ENCODE measurements at places on chromosomes 3 and 15. TPM values are rescaled to one million over a fixed set of nuclear protein-coding genes. Genes with fewer than 3 reads are reported as not detected.

GRCh38 chr3:9111417-9111816, 138.0 kb downstream of the SRGAP3 start:
- DNase-seq, result no peak

DNA sequence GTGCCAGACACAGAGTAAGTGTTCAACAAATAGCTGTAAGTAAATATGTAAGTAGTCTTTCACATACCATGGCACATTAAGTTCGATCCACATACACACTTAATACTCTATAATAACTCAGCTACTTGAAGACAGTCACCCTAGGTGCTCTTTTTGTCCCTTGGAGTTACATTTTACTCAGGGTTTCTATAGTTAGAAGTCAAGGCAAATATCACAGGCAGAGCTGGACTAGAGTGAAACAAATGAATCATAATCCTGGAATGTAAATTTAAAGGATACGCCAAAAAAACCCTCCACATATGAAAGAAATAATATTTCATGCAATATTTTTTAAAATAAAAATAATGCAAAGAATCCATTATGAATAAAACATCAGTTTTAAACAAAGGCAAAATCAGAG, 461.8 kb downstream of the MAGI1 start:
- no peak for DNase-seq

GRCh38 chr3:157145606-157146322, 14.2 kb downstream of the CCNL1 start:
- DNase-seq, result no peak

DNA sequence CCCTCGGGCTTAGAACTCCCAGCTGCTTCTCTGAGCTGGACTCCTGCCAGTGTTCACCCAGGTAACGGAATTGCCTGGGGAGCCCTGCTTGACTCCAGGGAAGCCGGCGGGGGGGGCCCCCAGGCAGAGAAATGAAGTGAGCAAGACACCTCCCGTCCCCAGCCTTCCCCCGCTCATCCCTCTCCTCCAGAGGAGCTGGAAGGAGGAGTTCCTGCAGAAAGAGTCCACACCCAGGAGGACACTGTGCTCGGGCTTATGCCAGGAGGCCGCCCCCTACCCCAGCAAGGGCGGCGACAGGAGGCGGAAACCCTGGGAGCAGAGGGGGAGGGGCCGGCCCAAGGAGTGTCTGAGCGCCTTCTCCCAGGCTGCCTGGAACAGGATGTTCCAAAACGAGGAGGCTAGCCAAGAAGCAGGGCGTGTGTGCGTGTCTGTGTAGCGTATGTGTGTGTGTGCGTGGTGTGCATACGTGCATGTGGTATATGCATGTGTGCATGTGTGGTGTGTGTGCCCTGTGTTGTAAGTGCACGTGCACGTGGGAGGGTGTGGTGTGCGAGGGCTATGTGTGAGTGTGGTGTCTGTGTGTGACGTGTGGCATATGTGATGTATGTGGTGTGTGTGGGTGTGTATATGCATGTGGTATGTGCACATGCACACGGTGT, 511.3 kb downstream of the SHQ1 start:
- peak; percentile 28 for DNase-seq

DNA sequence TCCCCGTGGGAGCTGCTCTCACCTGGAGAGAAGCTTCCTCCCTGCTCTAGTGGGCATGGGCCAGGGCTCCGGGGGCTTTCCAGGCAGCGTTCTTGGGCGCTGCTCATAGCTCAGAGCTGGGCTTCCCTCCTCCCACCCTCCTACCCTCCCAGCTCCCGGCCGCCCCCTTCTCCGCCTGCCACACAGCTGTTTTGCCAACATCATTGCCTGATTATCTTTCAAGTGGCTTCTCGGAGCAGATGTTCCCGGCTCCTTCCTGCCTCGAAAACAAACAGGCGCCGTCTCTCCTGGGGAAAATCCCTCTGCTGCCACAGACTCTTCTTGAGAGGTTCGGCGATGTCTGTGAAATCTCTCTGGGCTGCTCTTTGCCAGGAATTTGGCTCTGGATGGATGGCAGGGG, 195.6 kb downstream of the RPLP1 start:
- no peak for DNase-seq

- no peak for DNase-seq
These were observed 69.3 kb downstream of the ADAMTSL3 start for GRCh38 chr15:83723216-83723615.

C2CD4A gene
- not detected for total RNA-seq

SPESP1 gene
- not detected for total RNA-seq

SCAANT1 gene
- not detected for total RNA-seq
